ENCODE measurements at places on chromosomes 6 and 20.

GRCh38 chr20:33518071-33518470 lies 28.2 kb downstream of the CBFA2T2 start:
- no peak for DNase-seq

DNA sequence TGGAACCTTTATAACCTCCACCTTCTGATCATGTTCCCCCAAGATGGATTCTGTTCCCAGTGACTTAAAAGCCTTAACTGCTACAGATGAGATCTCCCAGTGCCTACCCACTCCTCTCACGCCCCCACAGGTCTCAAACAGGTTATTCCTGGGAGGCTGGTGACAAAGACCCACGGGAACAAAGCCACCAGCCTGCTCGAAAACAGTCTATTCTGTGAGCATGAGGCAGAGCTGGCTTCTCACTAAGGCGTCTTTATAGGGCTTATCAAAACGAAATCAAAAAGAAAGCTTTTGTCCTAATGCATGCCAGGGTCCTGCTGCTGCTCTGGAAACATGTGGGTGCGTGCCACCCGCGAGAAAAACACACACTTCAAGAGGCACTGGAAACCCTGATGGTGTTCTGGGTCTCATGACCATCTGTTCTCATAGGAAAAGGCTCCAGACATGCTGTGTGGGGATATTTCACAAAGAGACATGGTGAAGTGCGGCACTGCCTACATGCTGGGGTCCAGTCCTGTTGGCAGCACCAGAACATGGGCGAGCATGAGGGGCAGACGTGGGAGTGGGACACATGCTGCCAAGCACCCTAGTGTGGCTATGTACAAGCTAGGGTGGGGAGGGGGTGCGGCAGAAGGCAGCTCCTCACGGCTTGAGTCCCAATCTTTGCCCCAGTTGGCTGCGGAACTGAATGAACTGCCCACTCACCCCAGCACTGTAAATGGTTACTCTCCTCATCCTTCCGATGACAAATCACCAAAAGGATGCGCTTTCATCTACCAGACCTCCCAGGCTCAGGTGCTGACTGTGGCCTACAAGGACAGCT lies 2.1 kb downstream of the FKBP1A start:
- no peak for DNase-seq

GRCh38 chr6:157182503-157183264 lies 140.6 kb downstream of the TMEM242 start:
- no peak for DNase-seq

GRCh38 chr20:38890497-38890818 lies 35.8 kb upstream of the FAM83D start:
- no peak for DNase-seq

- DNase-seq, result no peak
Observed at GRCh38 chr20:62176866-62177265, 6.0 kb upstream of the MTG2 start.

DNA sequence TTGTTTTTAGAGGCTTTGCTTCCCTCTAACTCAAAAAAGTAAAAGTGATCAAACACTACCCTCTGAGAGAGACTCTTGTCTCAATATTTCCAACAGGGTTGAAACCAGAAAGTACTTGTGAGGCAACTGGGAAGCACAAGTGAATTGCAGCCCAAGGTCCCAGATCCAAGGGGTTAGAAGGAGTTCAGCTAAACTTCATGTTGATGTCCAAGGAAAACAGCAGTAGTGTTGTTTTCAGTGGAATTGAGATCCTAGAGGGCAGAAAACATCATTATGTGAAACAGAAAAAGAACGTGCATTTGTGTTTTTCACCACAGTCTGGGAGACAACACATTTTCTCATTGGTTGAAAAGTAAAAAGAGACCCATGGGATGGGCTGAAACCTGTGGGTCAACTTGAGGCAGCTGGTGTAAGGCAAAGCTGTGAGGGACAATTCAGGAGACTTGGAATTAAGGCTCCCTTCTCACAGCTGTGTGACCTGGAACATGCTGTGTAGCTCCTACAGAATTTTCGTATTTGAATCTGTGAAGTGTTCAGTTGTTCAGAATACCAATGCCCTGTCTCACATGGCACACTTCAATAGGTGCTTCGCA lies 508.3 kb downstream of the BMP2 start:
- DNase-seq, result no peak

DNA sequence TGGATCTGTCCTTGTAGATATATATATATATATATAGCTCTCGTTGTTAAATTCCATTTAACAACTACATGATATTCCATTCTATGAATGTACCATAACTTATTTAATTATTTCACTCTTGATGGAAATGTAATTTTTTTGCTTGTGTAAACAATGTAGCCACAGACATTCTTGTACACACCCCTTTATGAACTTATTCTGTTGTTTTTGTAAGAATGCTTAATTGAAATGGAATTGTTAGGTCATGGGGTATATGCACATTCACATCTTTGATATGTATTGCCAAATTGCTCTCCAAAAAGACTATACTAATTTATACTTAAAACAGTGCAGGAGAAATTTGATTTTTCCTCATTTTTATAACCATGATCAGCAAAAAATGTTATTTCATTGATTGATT lies 67.2 kb downstream of the MAP3K4 start:
- DNase-seq, result no peak

GRCh38 chr6:132210886-132211563 lies 190.2 kb downstream of the MOXD1 start:
- no peak for DNase-seq

DNA sequence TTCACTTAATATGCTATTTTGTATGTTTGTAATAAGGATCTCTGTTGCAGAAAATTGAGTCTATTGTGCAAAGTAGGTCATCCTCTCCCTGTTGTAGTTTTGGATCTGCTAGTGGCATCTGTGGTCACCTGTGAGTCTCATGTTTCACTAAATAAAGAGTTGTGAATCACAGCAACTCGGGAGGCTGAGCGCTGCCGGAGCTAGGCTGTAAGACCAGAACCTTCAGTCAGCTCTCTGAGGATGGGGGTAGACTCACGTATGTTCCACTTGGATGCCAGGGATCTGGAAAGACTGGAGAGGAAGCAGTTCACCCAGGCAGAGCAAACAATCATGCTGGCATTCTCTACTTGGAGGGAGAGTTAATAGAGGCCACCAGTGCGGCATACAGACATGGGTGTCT lies 187.3 kb upstream of the FOXA2 start:
- no peak for DNase-seq

- no peak for DNase-seq
Observed at GRCh38 chr20:62694868-62695267, 13.8 kb upstream of the NTSR1 start.

DNA sequence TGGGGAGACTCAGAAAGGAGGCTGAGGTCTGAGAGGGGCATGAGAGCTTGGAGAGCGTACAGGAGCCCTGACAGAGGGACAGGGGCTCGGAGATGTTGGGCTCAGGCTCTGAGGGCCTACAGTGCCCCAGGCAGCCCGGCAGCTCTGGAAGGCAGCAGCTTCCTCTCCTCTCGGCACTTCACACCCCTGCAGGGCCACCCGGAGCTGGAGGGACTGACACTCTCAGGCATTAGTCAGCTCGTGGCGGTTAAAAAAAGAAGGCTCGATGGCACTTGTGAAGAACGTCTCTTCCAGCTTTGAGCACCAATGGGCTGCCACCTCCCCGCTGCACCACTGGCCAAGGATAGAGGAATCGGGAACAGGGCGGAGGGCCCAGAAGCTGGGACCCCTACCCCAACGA lies 62.6 kb upstream of the SIRPA start:
- DNase-seq, result no peak

- no peak for DNase-seq
Observed at GRCh38 chr20:12434672-12435071, 517.0 kb downstream of the BTBD3 start.

DNA sequence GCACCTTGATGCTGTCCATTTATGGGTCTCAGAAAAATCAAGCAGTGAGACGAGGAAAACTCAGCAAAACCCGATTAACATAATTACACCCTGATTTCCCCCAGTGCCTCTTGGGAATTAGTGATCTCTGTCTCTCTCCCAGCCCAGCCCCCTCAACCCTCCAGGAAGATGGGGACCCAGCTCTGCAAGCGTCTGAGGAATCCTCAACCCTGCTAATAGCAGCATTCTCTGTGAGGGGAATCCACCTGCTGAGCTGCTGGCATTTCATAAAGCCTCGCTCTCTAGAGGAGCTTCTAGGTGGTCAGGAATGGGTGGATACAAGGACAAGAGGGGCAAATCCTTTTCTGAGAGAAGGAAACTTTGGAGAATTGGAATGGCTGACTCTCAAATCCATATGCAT lies 13.9 kb downstream of the NR2E1 start:
- no peak for DNase-seq

GRCh38 chr6:106216527-106216926 lies 109.0 kb downstream of the ATG5 start:
- DNase-seq, result no peak

DNA sequence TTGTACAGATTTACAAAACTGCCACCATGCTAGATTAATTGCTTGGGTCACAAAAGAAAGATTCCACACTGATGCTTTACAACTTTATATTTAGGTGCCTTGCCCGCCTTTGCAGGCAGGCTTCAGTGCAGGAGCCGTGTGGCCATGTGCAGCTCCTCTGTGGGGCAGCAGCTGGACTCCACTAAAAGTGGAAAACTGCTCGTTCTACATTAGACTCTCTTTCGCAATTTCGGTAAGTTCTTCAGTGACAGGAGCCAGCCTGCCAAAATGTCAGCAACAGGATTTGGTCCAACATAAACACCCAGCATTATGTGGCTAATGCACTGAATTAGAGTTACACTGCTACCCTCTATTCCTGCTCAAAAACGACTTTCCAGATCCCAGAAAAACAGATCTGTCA lies 174.4 kb upstream of the KCNK16 start:
- no peak for DNase-seq

DNA sequence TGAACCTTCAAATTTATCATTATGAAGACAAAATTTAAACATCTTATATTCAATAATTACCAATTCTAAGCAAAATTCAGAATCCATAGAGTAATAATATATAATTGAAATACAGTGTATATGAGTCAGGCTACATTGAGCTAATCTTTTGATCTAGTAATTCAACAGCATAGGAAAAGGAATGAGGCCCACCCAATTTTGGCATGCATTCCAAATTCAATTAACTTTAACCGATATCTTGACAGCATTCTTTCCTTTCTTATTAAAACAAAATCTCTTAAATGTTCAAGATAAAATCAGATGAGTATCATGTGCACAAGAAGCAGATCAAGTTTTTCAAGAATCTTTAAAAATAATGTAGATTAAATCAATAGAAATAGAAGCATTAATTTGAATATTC lies 132.9 kb upstream of the QKI start:
- DNase-seq, result no peak

GRCh38 chr20:48824830-48825565 lies 2.8 kb downstream of the PREX1 start:
- no peak for DNase-seq

DNA sequence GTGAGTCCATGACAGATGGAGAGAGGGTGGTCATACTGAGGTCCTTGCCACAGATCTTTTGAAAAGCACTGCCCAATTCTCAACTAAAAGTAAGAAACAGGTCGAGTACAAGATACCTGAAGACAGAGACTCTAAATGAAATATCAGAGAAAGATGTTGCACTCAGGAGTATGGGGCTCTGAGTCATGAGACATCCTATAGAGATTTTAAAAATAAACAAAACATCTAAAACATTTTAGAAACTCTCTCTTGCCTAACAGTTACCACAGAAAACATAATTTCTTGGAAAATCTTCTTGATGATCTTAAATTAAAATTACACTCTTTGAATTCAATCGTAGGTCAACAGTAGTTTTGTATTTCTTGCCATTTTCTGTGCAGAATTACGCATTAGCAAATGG lies 348.9 kb upstream of the MARCKS start:
- no peak for DNase-seq

DNA sequence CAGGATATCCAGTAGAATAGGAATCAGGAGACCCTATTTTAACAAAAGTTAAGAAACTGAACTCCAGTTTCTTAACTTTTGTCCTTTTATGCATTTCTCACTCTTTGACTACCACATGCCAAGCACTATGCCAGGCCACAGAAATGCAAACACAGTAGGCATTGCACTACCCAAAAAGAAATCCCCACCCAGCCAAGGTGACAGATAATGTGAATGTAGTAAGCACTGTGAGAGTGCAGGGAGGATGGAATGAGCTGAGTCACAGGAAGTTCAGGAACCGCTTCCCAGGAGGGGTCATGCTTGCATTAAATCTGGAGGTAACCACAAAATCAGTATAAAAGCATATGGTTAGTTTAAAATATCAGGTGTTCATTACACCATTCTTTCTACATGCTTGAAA lies 20.1 kb upstream of the FAM83C start:
- DNase-seq, result no peak

GRCh38 chr6:52636830-52637229 lies 34.1 kb upstream of the TMEM14A start:
- DNase-seq, result no peak

DNA sequence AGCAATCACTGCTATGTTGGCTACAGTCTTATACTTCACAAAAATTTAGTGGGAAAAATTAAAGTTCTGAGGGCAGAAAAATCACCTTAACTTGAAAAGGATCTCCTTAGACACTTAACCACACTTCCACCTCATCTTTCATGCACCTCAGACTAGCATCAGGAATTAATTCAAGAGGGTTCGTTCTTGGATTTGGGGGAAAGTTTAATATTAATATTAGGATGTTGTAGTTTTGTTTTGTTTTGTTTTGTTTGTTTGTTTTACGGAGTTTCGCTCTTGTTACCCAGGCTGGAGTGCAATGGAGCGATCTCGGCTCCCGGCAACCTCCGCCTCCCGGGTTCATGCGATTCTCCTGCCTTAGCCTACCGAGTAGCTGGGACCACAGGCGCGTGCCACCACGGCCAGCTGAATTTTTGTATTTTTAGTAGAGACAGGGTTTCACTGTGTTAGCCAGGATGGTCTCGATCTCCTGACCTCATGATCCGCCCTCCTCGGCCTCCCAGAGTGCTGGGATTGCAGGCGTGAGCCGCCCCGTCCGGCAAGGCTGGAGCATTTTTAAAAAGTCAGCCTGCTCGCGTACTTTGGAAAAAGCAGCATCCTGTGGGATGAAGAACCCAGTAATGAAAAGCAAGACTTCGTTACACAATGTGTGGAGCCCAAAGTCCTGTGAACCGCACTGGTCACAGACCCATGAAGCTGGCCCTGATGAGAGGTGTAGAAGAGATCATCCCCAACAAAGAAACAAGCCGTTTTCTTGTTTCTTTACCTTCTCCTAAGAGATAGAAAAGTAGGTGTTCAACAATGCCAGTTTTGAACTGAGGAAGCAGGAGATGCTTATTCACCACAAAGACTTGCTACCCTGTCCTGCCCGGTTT lies 194.9 kb downstream of the GPX5 start:
- DNase-seq, result no peak

DNA sequence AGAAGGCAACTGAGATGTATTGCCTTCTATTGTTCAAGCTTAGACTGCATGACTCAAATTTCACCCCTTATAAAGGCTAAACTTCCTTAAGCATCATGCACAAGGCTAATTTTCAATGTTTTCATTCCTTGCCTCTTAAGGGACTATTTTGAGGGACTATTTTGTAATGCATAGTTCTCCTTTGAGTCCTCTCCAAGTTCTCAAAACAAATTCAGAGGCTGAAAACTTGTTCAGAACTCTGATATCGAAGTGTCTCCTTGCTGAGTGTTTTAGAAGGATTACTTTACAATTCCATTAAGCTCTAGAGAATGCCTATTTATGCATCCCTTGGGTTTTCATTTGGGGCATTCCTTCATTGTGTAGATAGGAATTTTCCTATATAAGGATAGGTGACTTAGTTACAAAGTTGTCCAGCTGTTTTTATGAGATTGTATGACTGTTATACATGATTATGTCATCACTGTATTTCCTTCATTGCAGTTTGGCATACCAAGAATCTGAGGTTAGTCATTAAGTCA lies 41.7 kb downstream of the COL19A1 start:
- DNase-seq, result no peak
